ENCODE measurements at places on chromosomes 7 and 10.

- no peak for DNase-seq
These were observed 16.1 kb upstream of the SLC18A3 start for GRCh38 chr10:49593998-49594397.

- no peak for DNase-seq
These were observed 13.2 kb upstream of the ZNF488 start for GRCh38 chr10:47397256-47397655.

DNA sequence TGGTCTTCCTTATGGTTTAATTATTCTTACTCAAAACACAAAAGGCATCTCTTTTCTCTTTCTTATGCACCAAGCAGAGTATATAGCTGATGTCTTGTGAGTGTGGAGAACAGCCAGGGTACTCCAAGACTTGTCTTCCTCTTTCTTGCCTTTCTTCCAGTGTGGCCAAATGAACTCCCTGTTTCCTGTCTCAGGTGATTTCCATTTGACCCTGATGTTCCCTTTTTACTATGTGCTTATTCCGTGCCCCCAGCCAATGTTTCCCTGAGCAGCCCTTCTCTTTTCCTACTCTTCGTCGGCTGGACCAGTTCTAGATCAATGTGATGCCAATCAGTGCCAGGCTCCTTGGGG lies 12.6 kb downstream of the OR9A4 start:
- no peak for DNase-seq

DNA sequence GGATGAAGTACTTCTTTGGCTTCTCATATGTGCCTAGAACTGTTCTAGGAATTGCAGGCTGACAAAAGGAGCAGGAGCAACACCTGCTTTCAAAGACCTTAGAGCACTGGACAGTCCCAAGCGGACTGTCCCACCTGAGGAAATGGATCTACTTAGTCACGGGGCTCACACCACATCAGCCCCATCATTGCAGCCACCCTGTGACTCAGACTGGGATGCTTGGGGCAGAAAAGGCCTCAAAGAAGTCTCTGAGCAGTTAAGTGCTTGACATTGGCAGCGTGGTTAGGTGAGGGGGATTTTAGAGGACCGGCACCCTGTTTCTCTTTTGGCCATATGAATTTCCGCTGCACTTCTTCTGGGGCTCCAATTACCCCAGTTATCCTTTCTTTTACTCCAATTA lies 256.6 kb downstream of the USP6NL start:
- no peak for DNase-seq

GRCh38 chr7:1160670-1161021 lies 650 bp upstream of the ZFAND2A start:
- DNase-seq, result no peak

DNA sequence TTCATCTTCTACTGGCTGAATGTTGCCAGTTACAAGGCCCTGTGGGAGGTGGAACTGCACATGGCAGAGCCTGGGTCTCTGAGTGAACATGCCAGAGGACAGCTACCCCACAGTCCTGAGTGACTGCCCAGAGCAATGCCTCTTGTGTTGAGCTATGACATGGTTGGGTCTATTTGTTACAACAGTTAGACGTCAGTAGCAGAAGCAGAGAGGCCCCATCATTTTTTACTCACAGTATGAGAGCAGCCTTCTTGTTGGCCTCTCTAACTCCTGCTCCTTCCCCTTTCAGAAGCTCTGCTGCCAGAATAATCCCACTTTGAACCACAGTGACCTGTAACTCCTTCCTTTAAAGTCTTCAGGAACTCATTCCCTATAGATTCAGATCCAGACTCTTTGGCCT lies 30.8 kb upstream of the NRP1 start:
- no peak for DNase-seq

GRCh38 chr10:73781548-73781878 lies 335 bp upstream of the CHCHD1 start:
- DNase-seq, result no peak

- peak; percentile 33 for DNase-seq
These were observed 126.0 kb downstream of the SGMS1 start for GRCh38 chr10:50497758-50498157.

GRCh38 chr7:44615149-44615611 lies 8.8 kb downstream of the OGDH start:
- no peak for DNase-seq

DNA sequence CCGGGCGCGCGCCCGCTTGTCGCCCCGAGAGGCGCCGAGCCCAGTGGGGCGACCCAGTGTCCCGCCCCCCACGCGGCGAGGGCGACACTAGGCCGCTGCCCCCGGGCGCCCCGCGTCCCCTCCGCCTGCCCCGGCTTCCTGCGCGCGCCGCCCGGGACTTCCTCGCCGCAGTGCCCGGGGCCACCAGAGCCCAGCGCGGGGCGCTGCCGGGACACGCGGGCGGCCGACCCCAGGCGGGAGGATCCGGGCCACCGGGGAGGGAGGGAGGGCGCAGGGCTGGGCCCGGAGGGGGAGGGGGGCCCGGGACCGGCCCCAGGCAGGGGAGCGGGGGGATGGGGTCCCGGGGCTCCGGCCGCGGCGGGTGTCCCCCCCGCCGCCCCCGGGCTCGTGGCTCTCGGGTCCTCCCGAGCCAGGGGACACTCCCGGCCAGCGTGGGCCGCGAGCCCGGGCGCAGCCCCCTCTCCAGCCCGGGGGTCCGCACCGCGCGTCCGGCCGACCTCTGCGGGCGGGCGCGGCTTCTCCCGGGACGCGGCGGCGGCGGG lies 435 bp upstream of the PWWP2B start:
- DNase-seq, result peak; percentile 42

- no peak for DNase-seq
These were observed 87.6 kb upstream of the MTPN start for GRCh38 chr7:136064627-136065237.

DNA sequence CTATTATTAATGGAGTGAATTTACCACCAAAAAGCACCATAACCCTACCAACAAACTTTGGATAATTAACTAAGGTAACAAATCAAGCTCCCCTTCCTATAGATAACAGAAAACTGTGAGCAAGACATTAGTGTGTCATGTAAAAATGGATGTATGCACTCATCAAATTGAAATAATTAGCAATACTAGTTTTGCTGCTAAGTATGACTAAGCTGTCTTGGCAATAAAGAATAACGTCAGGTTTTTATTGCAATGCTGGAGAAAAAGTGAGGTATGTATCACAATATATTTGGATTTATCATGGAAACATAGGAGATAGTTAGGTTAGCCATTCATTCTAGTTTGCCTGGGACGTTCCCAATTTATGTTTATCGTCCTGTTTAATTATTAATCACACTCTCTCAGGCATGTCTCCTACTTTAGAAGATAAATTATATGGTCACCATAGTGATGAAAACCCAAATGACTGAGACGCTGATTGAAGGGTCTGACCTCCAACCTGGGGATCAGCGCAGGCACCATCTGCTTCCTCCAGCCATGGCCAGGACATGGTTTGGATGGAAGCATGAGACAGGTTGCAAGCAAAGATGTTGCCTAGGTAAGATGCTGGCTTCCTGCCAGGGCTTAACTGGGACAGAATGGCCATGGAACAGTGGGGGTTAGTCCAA lies 125.6 kb downstream of the FANK1 start:
- no peak for DNase-seq

DNA sequence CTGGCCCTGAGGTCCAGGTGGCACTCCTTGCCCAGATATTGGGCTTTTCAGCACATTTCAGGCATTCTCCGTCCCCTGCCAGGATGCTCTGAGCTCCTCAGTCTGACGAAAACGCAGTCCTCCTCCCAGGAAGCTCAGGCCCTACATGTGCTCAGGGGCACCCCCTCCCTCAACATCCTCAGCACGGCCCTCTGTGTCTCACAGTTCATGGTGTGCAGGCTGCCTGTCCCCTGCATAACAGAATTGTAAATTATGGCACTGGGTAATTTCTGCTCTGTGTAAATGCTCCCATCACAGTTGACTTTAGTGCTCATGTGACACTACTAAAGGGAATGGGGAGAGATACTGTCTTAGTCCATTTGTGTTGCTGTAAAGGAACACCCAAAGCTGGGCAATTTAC lies 563.8 kb downstream of the DNAJB6 start:
- no peak for DNase-seq

DNA sequence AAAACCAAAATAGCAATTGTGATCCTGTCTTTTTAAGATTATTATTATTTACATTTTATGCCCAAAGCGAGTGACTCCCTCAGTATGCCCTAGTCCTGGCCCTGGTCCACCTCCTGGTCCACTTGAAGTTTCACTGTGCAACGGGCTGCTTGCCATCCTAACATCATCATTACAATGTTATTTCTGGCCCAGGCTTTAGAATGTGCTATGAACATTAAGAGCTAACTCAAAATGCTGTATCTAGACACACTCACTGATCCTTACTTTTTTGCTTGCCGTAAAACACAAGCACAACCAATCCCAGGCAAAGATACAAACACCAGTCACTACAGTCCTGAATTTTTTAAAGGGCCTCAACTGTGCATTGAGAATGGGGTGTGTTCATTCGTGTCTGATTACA lies 38.4 kb downstream of the RHOBTB1 start:
- DNase-seq, result no peak

GRCh38 chr7:46369933-46370654 lies 449.0 kb upstream of the IGFBP3 start:
- no peak for DNase-seq

- DNase-seq, result no peak
These were observed 43.0 kb upstream of the DLX6 start for GRCh38 chr7:96962221-96962885.

DNA sequence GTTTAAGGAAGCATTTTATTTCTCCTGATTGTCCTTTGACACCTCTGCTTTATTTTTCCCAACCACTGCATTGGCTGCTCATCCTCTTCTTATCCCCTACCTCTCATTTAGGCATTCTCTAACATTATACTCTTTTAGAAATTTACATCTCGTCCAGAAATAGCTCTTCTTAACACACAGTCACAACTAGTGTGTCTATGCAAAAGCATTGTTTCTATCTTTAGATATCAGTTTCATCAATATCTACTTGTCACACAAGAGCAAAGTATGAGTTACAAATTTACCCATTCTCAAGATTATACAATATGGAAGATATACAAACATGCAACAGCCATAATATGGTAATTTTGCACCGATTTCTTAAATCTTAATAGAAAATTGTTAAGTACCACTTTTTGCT lies 35.7 kb upstream of the MDFIC start:
- no peak for DNase-seq

- no peak for DNase-seq
These were observed 489.2 kb upstream of the ZMIZ1 start for GRCh38 chr10:78579576-78579975.

- DNase-seq, result no peak
These were observed 15.5 kb downstream of the CYP3A4 start for GRCh38 chr7:99768471-99768870.

DNA sequence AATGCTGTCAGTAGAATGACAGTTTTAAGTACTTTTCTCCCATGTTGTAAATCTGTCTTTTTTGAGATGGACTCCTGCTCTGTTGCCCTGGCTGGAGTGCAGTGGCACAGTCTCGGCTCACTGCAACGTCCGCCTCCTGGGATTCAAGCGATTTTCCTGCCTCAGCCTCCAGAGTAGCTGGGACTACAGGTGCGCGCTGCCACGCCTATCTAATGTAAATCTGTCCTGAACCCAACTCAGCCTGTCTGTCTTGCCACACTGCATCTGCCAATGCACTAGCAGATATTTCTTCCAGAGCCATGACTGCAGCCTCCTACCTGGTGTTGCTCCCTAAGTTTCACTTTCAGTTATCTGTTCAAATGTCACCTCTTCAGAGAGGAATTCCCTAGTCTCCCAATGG lies 264.1 kb downstream of the PHF14 start:
- DNase-seq, result no peak

DNA sequence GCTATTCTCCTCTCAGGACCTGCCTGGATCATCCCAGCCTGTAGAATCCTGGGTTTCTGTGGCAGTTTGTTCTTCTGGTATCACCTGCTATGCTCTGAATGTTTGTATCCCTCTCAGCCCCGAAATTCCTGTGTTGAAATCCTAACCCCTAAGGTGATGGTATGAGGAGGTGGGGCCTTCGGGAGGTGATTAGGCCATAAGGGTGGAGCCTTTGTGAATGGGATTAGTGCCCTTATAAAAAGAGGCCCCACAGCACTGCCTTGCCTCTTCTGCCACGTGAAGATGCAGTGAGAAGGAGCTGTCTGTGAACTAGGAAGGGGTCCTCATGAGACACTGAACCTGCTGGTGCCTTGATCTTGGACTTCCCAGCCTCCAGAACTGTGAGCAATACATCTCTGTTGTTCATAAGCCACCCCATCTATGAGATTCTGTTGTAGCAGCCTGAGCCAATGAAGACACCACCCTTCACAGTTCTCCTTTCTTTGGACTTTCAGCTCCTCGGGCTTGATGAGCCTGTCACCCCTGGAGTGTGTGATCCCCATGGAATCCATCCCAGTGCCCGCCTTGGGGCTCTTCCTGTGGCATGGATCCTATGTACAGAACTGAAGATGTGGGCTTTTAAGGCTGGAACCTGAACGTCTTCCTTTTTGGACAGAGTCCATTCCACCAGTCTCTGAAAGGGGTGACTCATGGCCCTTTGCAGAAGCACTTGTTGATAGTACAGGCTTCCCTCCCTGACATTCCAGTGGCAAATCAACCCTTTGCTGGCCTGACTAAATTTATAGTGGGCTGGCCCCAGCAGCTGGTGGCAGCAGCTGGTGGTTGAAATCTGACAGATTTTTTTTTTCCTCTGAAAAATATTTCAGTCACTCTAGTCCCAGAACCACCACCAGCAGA lies 138.0 kb downstream of the TACC2 start:
- peak; percentile 79 for DNase-seq

- no peak for DNase-seq
These were observed 52.0 kb downstream of the TCERG1L start for GRCh38 chr10:131259535-131259934.

GRCh38 chr7:28298870-28299518 lies 113.3 kb upstream of the CREB5 start:
- peak; percentile 53 for DNase-seq

GRCh38 chr10:122630526-122630925 lies 69.1 kb downstream of the C10orf120 start:
- no peak for DNase-seq

GRCh38 chr7:55185321-55185802 lies 166.5 kb downstream of the EGFR start:
- no peak for DNase-seq

GRCh38 chr7:27590416-27590815 lies 72.3 kb downstream of the HIBADH start:
- no peak for DNase-seq

DNA sequence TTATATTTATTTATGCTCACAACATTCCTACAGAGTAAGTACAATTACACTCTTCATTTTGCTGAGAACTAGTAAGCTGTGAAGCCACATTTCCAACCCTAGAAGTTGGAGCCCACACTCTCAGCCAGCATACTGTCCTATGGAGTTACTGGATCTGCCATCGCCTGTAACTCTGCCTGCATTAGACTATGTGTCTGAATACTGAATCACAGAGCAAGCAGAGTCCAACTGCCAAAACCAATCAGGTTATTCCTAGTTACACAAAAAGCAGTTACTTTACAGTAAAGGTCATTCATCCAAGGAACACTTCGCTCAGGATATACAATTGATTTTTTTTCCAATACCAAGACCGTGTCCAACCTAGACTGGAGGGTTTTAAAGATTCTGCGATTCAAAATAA lies 21.5 kb downstream of the CTAGE6 start:
- peak; percentile 0 for DNase-seq
